ENCODE measurements at places on chromosomes 2 and 18. TPM values are rescaled to one million over a fixed set of nuclear protein-coding genes. Genes with fewer than 3 reads are reported as not detected.
A peak's percentile ranks its signal among the peaks of the same experiment; 100 is the strongest.

DNA sequence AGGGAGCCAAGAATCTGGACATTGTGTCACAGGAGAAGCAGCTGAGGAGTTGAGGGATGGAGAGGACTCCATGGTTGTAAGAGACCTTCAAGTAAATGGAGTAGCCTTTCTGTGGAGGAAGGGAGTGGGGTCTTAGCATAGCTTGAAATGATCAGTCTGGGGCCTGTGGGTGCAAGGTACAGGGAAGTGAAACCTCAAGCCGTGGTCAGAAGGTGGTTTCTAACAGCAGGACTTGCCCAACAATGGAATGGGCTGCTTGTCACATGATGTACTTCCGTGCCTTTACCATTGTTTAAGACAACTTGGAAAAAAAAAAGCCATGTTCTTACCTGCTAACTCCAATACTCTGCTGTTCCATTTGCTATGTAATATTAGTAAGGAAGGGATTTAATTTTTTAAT lies 140.7 kb downstream of the LDLRAD4 start:
- H3K27me3 ChIP-seq, result no peaks in the 10 kb centered on the region
- H3K27ac ChIP-seq, result no peak overlapping the region
- no peak overlapping the region for H3K4me3 ChIP-seq
- no peaks in the 10 kb centered on the region for H3K4me1 ChIP-seq
- no peaks in the 10 kb centered on the region for H3K36me3 ChIP-seq

GRCh38 chr2:43270461-43270860 lies 44.1 kb upstream of the ZFP36L2 start:
- H3K27me3 ChIP-seq, result no peaks in the 10 kb centered on the region
- no peak overlapping the region for H3K4me3 ChIP-seq
- no peak for DNase-seq

DNA sequence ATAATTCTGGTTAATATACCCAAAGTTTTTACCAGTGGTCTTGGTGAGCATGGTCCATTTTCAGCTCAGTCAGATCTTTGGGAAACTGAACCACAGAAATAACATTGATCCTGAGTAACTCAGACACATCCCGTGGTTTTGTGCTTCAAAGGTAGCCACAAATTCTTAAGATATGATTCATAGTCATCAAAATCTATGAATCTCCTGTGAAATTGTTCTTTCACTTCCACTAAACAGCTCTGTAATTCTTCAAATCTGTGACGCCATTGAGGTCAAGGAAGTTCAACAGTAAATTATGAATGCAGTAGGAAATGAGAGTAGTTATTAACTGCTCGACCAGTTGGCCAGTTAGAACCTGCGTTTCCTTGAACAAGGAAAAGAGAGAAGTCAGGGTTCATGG lies 147.3 kb downstream of the IRS1 start:
- H3K27me3 ChIP-seq, result no peaks in the 10 kb centered on the region
- H3K4me1 ChIP-seq, result peaks cover 17% of the 10 kb centered on the region
- DNase-seq, result peak; percentile 99
- no peak overlapping the region for H3K4me3 ChIP-seq
- H3K36me3 ChIP-seq, result no peaks in the 10 kb centered on the region

GRCh38 chr18:76443519-76444445 lies 51.3 kb downstream of the ZNF516 start:
- peaks cover 27% of the 10 kb centered on the region for H3K4me1 ChIP-seq
- no peak overlapping the region for H3K27ac ChIP-seq
- H3K36me3 ChIP-seq, result peaks cover 16% of the 10 kb centered on the region
- DNase-seq, result no peak
- no peak overlapping the region for H3K4me3 ChIP-seq

DNA sequence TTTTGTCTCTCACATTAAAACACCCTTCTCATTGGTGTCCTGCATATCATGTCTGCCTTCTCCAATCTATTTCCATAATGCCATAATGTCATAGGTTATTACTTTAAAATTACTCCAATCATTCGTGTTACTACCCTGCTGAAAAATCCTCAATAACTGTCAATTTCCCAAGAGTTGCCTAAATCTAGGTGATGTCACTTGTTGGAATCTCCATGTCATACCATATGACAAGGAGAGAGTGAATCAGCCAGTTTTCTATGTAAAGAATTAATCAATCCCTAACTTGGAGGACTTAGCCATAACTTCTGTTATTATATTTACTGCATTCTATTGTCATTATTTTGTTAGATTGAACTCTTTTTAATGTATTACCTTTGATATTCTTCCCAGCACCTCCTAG lies 62.5 kb downstream of the PHLPP1 start:
- DNase-seq, result no peak
- no peak overlapping the region for H3K27ac ChIP-seq
- no peak overlapping the region for H3K4me3 ChIP-seq
- H3K36me3 ChIP-seq, result no peaks in the 10 kb centered on the region
- H3K4me1 ChIP-seq, result peaks cover 10% of the 10 kb centered on the region

GRCh38 chr2:239864247-239865058 lies 160.7 kb downstream of the NDUFA10 start:
- no peak overlapping the region for H3K4me3 ChIP-seq
- no peak overlapping the region for H3K27ac ChIP-seq
- H3K27me3 ChIP-seq, result no peaks in the 10 kb centered on the region
- DNase-seq, result no peak
- H3K36me3 ChIP-seq, result no peaks in the 10 kb centered on the region

GRCh38 chr18:74375999-74376398 lies 60.4 kb downstream of the C18orf63 start:
- no peaks in the 10 kb centered on the region for H3K36me3 ChIP-seq
- H3K27me3 ChIP-seq, result no peaks in the 10 kb centered on the region
- DNase-seq, result no peak
- H3K27ac ChIP-seq, result no peak overlapping the region

DNA sequence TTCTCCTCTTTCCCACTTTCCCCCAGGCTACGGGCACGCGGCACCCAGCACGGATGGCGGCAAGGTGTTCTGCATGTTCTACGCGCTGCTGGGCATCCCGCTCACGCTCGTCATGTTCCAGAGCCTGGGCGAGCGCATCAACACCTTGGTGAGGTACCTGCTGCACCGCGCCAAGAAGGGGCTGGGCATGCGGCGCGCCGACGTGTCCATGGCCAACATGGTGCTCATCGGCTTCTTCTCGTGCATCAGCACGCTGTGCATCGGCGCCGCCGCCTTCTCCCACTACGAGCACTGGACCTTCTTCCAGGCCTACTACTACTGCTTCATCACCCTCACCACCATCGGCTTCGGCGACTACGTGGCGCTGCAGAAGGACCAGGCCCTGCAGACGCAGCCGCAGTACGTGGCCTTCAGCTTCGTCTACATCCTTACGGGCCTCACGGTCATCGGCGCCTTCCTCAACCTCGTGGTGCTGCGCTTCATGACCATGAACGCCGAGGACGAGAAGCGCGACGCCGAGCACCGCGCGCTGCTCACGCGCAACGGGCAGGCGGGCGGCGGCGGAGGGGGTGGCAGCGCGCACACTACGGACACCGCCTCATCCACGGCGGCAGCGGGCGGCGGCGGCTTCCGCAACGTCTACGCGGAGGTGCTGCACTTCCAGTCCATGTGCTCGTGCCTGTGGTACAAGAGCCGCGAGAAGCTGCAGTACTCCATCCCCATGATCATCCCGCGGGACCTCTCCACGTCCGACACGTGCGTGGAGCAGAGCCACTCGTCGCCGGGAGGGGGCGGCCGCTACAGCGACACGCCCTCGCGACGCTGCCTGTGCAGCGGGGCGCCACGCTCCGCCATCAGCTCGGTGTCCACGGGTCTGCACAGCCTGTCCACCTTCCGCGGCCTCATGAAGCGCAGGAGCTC lies 35.4 kb downstream of the KCNK3 start:
- H3K36me3 ChIP-seq, result no peaks in the 10 kb centered on the region
- peaks cover 22% of the 10 kb centered on the region for H3K4me1 ChIP-seq
- no peak overlapping the region for H3K27ac ChIP-seq
- H3K27me3 ChIP-seq, result peaks cover 3% of the 10 kb centered on the region
- DNase-seq, result no peak
- no peak overlapping the region for H3K4me3 ChIP-seq

- no peaks in the 10 kb centered on the region for H3K27me3 ChIP-seq
- H3K36me3 ChIP-seq, result no peaks in the 10 kb centered on the region
- no peak for DNase-seq
- no peaks in the 10 kb centered on the region for H3K4me1 ChIP-seq
These were observed 105.9 kb downstream of the HIBCH start for GRCh38 chr2:190213441-190214335.

DNA sequence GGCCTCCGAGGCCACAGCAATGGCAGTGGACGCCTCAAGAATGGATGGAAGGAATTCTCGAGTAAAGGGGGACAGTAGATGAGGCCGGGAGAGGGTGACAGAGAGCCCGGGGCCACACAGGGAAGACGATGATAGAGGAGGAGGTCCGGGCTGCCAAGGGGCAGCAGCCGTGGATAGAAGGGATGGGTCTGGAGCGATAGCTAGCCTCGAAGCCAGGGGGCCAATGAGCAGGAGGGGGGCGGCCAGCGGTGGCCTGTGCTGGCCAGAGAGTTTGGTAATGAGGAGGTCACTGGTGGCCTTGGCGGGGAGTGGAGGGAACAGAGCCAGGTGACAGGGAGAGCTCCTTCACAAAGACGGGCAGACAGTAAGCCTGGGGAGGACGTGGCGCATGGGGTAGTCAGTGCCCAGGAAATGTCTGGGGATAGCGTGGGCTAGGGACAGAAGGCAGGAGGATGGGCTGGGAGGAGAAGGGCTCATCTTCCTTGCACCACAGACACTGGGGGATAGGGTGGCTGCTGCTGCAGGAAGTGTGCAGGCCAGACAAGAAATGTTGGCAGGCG lies 87.8 kb upstream of the ASB18 start:
- no peaks in the 10 kb centered on the region for H3K27me3 ChIP-seq
- H3K27ac ChIP-seq, result no peak overlapping the region
- H3K36me3 ChIP-seq, result no peaks in the 10 kb centered on the region

DNA sequence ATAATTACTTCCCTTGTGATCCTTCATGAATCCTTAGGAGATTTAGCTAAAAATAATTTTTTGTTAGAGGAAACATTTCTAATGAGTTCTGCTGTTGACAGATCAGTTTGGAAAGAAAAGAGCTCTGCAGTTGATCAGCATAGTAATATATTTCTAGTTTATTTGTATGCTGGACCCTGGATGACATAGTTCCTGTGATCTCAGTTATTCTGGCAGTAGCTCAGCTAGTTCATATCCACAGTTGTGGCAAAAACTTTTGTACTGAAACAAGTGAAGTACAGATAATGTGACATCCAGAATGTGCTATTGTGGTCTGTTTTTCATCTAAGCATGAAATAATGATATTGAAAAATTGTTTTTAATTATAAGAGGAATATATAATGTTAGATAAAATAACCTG lies 33.7 kb downstream of the ABI2 start:
- peaks cover 2% of the 10 kb centered on the region for H3K4me1 ChIP-seq
- no peak overlapping the region for H3K27ac ChIP-seq
- H3K27me3 ChIP-seq, result no peaks in the 10 kb centered on the region
- no peak overlapping the region for H3K4me3 ChIP-seq
- peak; percentile 19 for DNase-seq

- no peaks in the 10 kb centered on the region for H3K36me3 ChIP-seq
- DNase-seq, result peak; percentile 6
- H3K27ac ChIP-seq, result no peak overlapping the region
- peaks cover 2% of the 10 kb centered on the region for H3K27me3 ChIP-seq
These were observed 213.0 kb downstream of the SP3 start for GRCh38 chr2:173752152-173752551.

DNA sequence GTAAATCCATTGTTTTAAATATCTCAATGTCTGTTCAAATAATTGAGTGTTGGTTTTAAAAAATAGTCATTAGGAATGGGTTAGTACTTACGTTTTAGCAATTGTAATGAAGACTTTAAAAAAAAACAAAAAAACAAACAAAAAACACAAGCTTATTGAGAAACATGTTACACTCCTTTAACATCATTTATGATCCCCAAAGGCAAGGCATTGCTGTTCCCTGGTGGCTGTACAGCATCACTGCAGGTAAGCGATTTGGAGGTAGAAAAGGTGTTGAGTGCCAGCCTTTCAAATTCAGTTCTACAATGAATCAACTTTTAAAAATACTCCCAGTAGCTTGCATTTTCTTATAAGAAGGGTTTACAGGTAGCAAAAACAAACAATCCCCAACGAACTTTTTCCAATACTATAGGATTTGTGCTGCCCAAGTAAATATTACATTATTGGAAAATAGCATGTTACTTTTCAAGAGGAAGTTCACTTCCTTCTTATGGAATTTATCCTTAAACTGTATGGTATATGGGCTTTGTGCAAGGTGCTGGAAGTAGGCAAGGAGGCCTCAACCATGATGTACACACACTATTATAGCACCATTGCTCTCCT lies 27.5 kb downstream of the CNRIP1 start:
- H3K4me1 ChIP-seq, result no peaks in the 10 kb centered on the region
- H3K36me3 ChIP-seq, result no peaks in the 10 kb centered on the region
- H3K27ac ChIP-seq, result no peak overlapping the region

DNA sequence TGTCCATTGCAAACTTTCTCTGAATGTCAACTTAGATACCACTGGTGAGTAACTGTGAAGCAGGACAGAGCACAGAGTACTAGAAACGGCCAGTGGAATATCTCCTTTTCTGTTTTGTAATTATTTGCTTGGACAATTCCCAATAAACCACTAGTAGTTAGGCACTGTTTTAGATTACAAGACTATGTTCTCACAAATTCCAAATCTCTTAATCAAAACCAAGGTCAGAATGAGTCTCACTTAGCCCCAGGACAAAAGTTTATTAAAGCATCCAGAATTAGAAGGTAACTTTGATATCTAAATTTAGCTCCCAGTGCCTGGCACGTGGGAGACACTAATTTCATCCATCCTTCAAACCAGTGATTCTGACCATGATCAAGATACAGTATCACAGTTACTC lies 89.0 kb downstream of the ZNF521 start:
- H3K4me1 ChIP-seq, result peaks cover 6% of the 10 kb centered on the region
- H3K4me3 ChIP-seq, result no peak overlapping the region
- peak overlapping the region; percentile 28 for H3K27ac ChIP-seq

GRCh38 chr2:62794791-62795190 lies 89.3 kb downstream of the EHBP1 start:
- H3K4me1 ChIP-seq, result no peaks in the 10 kb centered on the region
- H3K36me3 ChIP-seq, result no peaks in the 10 kb centered on the region
- peak; percentile 77 for DNase-seq
- H3K27me3 ChIP-seq, result no peaks in the 10 kb centered on the region
- H3K4me3 ChIP-seq, result no peak overlapping the region
- H3K27ac ChIP-seq, result no peak overlapping the region

- no peak overlapping the region for H3K4me3 ChIP-seq
- H3K27ac ChIP-seq, result no peak overlapping the region
- no peak for DNase-seq
- no peaks in the 10 kb centered on the region for H3K27me3 ChIP-seq
- peaks cover 5% of the 10 kb centered on the region for H3K4me1 ChIP-seq
These were observed 80.8 kb downstream of the TWIST2 start for GRCh38 chr2:238928520-238929241.

GRCh38 chr18:36446059-36446458 lies 148.5 kb downstream of the FHOD3 start:
- peak; percentile 29 for DNase-seq
- no peak overlapping the region for H3K27ac ChIP-seq
- no peaks in the 10 kb centered on the region for H3K27me3 ChIP-seq
- H3K4me1 ChIP-seq, result peaks cover 3% of the 10 kb centered on the region
- no peak overlapping the region for H3K4me3 ChIP-seq

LBX2 gene
- 0.52 TPM for polyA plus RNA-seq

INHBB gene
- not detected for polyA plus RNA-seq

ATP6V1C2 gene
- polyA plus RNA-seq, result 0.03 TPM

GAREM2 gene
- polyA plus RNA-seq, result 1.6 TPM

EFHD1 gene
- 0.09 TPM for polyA plus RNA-seq

SPHKAP gene
- not detected for polyA plus RNA-seq

OTOS gene
- polyA plus RNA-seq, result not detected

MOGAT1 gene
- polyA plus RNA-seq, result not detected

TAF4B gene
- polyA plus RNA-seq, result 0.70 TPM

SPC25 gene
- polyA plus RNA-seq, result 4.8 TPM
